ENCODE measurements at places on chromosomes 7 and 10. TPM values are rescaled to one million over a fixed set of nuclear protein-coding genes. Genes with fewer than 3 reads are reported as not detected.

The RPEL1 gene
- total RNA-seq: not detected

The CYP26C1 gene
- 0.08 TPM for total RNA-seq

The TRPV5 gene
- total RNA-seq: not detected

The TMEM225B gene
- 0.26 TPM for total RNA-seq

The SUN1 gene
- 69.3 TPM for total RNA-seq

The MYL10 gene
- total RNA-seq: not detected

The PTPRN2 gene
- total RNA-seq: not detected

The WBP1L gene
- total RNA-seq: 19.8 TPM

DNA sequence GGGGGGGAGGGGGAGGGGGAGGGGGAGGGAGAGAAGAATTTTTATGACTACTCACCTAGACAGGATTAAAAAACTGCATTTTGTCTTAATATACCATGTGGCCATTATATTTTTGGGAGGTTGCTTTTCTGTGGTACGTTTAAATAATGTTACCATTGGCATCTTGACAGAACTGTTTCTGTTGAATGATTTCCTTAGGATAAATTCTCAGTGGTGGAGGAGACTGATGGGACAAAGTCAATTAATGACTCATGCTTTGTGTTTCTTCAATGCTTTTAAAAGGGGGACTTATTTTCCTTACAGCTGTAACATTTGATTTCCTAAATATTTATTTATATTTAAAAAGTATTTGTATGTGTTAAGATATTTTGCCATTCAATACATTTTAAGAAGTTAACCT is 13.7 kb downstream of the AGR2 start:
- H3K36me3 ChIP-seq: no peaks in the 10 kb centered on the region
- no peak overlapping the region for H3K4me3 ChIP-seq
- H3K27ac ChIP-seq: no peak overlapping the region
- H3K27me3 ChIP-seq: no peaks in the 10 kb centered on the region
- no peaks in the 10 kb centered on the region for H3K4me1 ChIP-seq

DNA sequence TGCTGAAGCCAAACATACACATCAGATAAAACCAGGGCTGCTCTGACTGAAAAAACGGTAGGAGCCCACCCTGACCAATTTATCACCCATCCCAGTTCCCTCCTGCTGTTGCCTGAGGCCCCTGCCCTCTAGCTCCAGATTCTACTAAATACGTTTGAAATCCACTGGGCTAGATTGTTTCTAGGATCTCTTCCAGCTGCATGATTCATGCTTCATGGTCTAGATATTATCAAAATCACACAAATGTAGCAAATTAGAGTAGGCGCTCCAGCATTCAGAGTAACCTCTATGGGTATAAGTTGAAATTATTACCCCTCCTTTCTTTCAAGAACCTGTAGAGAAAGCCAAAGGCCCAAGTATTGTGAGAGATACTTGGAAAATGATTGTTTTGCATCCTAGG is 151.2 kb upstream of the FAM13C start:
- no peak overlapping the region for H3K27ac ChIP-seq
- H3K4me1 ChIP-seq: no peaks in the 10 kb centered on the region
- no peak overlapping the region for H3K4me3 ChIP-seq
- DNase-seq: no peak
- no peaks in the 10 kb centered on the region for H3K27me3 ChIP-seq
- no peaks in the 10 kb centered on the region for H3K36me3 ChIP-seq

GRCh38 chr7:6554848-6555247 is 3.6 kb upstream of the GRID2IP start:
- no peak overlapping the region for H3K4me3 ChIP-seq
- H3K27me3 ChIP-seq: no peaks in the 10 kb centered on the region
- H3K36me3 ChIP-seq: no peaks in the 10 kb centered on the region

DNA sequence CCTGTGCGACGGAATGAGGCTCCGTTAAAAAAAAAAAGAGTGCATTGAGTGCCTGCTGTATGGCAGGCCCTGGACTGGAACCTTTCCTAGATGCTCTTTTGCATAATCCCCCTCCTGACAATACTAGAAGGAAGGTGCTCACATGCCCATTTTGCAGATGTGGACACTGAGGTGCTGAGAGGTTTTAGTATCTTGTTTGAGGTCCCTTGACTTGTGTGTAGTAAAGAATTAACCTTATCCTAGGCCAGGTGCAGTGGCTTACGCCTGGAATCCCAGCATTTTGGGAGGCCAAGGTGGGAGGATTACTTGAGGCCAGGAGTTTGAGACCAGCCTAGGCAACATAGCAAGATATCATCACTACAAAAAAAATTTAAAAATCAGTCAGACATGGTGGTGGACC is 46.6 kb downstream of the TMEM130 start:
- H3K27me3 ChIP-seq: no peaks in the 10 kb centered on the region
- no peaks in the 10 kb centered on the region for H3K36me3 ChIP-seq
- no peak for DNase-seq
- H3K27ac ChIP-seq: no peak overlapping the region
- H3K4me3 ChIP-seq: no peak overlapping the region

DNA sequence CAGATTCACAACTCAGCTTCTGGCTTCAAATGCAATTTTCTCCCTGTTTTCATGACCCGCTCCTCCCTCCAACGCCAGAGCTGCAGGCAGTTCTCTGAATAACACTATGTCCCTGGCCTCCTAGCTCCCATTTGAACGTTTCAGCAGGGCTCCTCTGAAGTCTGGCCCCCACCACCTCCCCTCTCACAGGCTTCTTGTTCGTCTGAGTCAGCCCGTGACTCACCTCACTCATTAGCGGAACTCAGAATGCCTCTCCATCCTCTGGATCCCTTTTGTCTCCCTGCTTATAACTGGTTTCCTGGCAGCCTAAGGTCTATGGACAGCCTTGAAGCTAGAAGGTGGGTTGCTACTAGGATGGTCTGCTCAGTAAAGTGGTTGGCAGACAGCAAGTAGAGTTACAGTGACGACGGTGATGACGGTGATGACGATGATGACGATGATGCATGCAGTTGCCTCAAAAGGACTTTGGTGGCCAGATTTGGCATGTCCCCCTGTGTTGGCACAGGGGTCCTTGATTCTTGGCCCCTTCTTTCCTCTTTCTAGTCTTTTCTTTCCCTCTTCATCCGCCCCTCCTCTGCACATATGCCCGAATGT is 83.3 kb upstream of the MKLN1 start:
- no peaks in the 10 kb centered on the region for H3K36me3 ChIP-seq

- no peaks in the 10 kb centered on the region for H3K27me3 ChIP-seq
- no peak overlapping the region for H3K27ac ChIP-seq
- H3K36me3 ChIP-seq: no peaks in the 10 kb centered on the region
- no peak for DNase-seq
- peaks cover 15% of the 10 kb centered on the region for H3K4me1 ChIP-seq
These were observed 4.2 kb upstream of the RPEL1 start for GRCh38 chr10:103241262-103242011.

GRCh38 chr7:27097686-27098577 is 2.1 kb upstream of the HOXA1 start:
- H3K4me1 ChIP-seq: peaks cover 6% of the 10 kb centered on the region
- H3K36me3 ChIP-seq: no peaks in the 10 kb centered on the region
- H3K4me3 ChIP-seq: peak overlapping the region; percentile 92
- no peak for DNase-seq

- no peak overlapping the region for H3K4me3 ChIP-seq
- H3K36me3 ChIP-seq: no peaks in the 10 kb centered on the region
- no peak for DNase-seq
- no peaks in the 10 kb centered on the region for H3K27me3 ChIP-seq
- H3K27ac ChIP-seq: no peak overlapping the region
These were observed 257.9 kb upstream of the AKR1E2 start for GRCh38 chr10:4568086-4568485.

GRCh38 chr10:36236931-36237330 is 594.8 kb upstream of the FZD8 start:
- H3K27ac ChIP-seq: no peak overlapping the region
- H3K36me3 ChIP-seq: no peaks in the 10 kb centered on the region
- no peak for DNase-seq
- H3K4me1 ChIP-seq: no peaks in the 10 kb centered on the region
- H3K4me3 ChIP-seq: no peak overlapping the region

DNA sequence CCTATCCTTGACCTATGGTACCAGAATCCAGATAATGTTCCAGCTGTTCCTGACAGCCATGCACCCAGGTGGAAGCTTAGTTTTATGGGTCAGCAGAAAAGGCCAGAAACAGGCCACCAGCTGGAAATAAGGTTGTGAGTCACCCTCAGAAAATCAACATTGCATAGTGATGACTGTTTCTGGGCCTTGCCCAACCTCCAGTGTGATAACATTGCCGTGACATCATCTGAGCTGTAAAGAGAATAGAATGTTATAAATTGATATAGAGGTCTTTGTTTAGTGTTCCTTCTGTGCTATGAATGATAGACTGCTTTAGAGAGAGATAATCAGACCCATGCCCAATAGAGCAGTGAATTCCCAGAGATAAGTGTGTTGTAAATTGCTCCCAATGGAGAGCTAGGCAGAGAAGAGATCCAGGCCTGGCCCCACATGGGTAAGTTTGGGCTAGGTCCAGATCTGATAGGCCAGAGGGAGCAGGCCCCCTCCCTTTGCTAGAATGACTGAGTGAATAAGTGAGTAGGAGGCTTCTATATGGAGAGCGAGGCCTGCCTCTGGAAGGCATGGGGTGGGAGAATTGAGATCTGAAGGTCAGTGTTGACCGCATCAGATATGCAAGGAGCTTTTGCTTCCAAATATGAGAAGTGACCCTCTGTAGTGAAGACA is 14.2 kb upstream of the HPS1 start:
- H3K36me3 ChIP-seq: no peaks in the 10 kb centered on the region
- no peaks in the 10 kb centered on the region for H3K27me3 ChIP-seq
- no peaks in the 10 kb centered on the region for H3K4me1 ChIP-seq
- no peak overlapping the region for H3K27ac ChIP-seq
- DNase-seq: no peak
- H3K4me3 ChIP-seq: no peak overlapping the region

GRCh38 chr10:36351159-36351558 is 709.1 kb upstream of the FZD8 start:
- no peaks in the 10 kb centered on the region for H3K27me3 ChIP-seq
- H3K27ac ChIP-seq: no peak overlapping the region
- H3K4me3 ChIP-seq: no peak overlapping the region
- no peaks in the 10 kb centered on the region for H3K4me1 ChIP-seq
- no peaks in the 10 kb centered on the region for H3K36me3 ChIP-seq
- no peak for DNase-seq

DNA sequence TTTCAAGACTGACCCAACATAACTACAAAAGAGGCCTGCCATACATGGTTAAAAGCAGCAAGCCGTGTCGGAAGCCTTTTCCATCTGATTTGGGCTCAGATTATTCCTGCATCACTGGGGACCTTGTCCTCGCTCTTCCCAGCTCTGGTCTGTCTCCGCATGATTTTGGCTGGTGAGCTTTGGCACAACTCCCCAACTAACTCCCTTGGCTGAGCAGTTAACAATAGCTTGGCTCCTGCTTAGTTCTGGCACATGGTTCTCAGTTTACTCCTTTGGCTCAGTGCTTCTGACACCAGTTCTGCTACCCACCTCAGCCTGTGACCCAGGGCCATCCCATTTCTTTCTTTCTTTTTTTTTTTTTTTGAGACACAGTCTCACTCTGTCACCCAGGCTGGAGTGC is 17.0 kb downstream of the AGK start:
- H3K36me3 ChIP-seq: peaks cover 3% of the 10 kb centered on the region
- no peaks in the 10 kb centered on the region for H3K27me3 ChIP-seq
- no peak overlapping the region for H3K27ac ChIP-seq
- H3K4me1 ChIP-seq: no peaks in the 10 kb centered on the region
- H3K4me3 ChIP-seq: no peak overlapping the region

GRCh38 chr7:95989301-95989700 is 216.9 kb downstream of the DYNC1I1 start:
- no peaks in the 10 kb centered on the region for H3K27me3 ChIP-seq
- no peak overlapping the region for H3K4me3 ChIP-seq
- no peaks in the 10 kb centered on the region for H3K4me1 ChIP-seq
- no peak for DNase-seq
- H3K36me3 ChIP-seq: no peaks in the 10 kb centered on the region

- H3K36me3 ChIP-seq: no peaks in the 10 kb centered on the region
- H3K4me1 ChIP-seq: no peaks in the 10 kb centered on the region
- no peak overlapping the region for H3K4me3 ChIP-seq
- DNase-seq: no peak
These were observed 112.1 kb downstream of the ACTR3B start for GRCh38 chr7:152871678-152872060.

- H3K4me1 ChIP-seq: no peaks in the 10 kb centered on the region
- no peak overlapping the region for H3K27ac ChIP-seq
- H3K27me3 ChIP-seq: no peaks in the 10 kb centered on the region
- H3K36me3 ChIP-seq: no peaks in the 10 kb centered on the region
- H3K4me3 ChIP-seq: no peak overlapping the region
These were observed 185.1 kb downstream of the NXPH1 start for GRCh38 chr7:8618441-8619070.

GRCh38 chr10:88820748-88821401 is 18.3 kb downstream of the LIPM start:
- H3K36me3 ChIP-seq: no peaks in the 10 kb centered on the region
- H3K4me3 ChIP-seq: no peak overlapping the region
- H3K27me3 ChIP-seq: 0 out of 2 replicates have a peak, but pooled peaks cover 2% of the 10 kb centered on the region
- H3K4me1 ChIP-seq: 0 out of 2 replicates have a peak, but pooled peaks cover 3% of the 10 kb centered on the region

DNA sequence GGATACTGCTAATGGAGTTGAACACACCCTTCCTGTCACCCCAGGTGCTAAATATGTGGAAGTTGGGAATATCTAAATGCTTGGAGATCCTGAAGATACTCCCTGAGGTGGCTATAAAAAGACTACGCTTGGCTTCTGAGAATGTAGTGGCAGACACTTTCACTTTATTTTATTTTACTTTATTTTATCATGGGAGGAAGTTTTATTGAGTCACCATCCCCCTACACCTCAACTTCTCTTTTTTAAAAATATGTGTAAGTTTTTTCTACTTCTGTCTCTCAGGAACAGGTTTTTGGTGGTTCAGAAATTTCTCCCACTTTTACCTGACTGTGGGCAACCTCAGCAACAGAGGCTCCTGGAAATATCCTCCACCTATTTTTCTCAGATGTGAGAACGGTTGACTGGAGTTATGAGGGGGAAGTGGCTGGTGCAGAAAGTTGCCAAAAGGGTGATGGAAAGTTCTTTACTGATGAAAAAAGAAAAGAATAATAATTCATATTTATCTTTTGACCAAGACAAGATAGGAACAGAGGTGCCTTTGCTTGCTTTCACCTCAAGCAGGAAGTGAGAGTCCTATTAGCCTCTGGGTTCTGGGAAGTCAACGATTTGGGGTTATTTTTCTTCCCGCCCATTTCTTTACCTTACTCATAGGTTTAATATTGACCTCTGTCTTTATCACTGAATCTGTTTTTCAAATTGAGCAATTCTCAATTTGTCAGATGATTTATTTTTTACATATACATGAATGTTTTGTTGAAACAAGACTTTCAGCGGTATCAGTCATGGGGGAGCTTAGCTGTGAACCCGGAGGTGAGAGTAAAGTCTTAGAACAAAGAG is 103.6 kb downstream of the AHR start:
- no peaks in the 10 kb centered on the region for H3K27me3 ChIP-seq
- peaks cover 23% of the 10 kb centered on the region for H3K4me1 ChIP-seq
- H3K36me3 ChIP-seq: no peaks in the 10 kb centered on the region
- peak; percentile 78 for DNase-seq
- peak overlapping the region; percentile 77 for H3K27ac ChIP-seq

- no peaks in the 10 kb centered on the region for H3K36me3 ChIP-seq
- DNase-seq: no peak
- no peaks in the 10 kb centered on the region for H3K4me1 ChIP-seq
- H3K4me3 ChIP-seq: no peak overlapping the region
These were observed 322.5 kb upstream of the ZMIZ1 start for GRCh38 chr10:78746155-78746763.

- no peaks in the 10 kb centered on the region for H3K27me3 ChIP-seq
- H3K4me1 ChIP-seq: no peaks in the 10 kb centered on the region
- no peak overlapping the region for H3K4me3 ChIP-seq
- DNase-seq: no peak
- H3K36me3 ChIP-seq: no peaks in the 10 kb centered on the region
These were observed 134.0 kb upstream of the SEMA3A start for GRCh38 chr7:84328571-84328970.
